Astrocyte of the hippocampus (primary cell): ENCODE measurements at places on chromosomes 3 and 15.

DNA sequence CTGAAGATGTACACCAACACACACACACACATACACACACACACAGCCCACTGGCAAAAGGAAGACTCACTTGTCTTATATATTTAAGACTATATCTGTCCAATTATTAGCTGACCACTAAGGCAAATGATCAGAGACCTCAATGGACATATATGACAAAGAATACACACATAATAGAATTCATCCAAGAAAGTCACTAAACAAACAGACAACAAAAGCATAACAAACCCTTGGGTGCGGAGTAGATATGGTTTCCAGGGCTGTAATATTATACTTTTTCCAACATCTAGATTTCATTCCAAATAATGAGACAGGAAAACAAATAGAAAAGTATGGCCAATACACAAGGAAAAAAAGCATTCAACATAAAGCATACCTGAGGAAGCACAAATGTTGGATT is 72.3 kb upstream of the PRICKLE2 start:
- no peak for DNase-seq

GRCh38 chr3:163468531-163469335 is 1609.6 kb downstream of the SI start:
- DNase-seq = no peak

GRCh38 chr3:154728285-154728684 is 298.3 kb upstream of the GPR149 start:
- no peak for DNase-seq

- no peak for DNase-seq
These were observed 189.4 kb downstream of the TJP1 start for GRCh38 chr15:29632671-29633406.

- no peak for DNase-seq
These were observed 2.2 kb downstream of the CAND2 start for GRCh38 chr3:12798559-12799179.

DNA sequence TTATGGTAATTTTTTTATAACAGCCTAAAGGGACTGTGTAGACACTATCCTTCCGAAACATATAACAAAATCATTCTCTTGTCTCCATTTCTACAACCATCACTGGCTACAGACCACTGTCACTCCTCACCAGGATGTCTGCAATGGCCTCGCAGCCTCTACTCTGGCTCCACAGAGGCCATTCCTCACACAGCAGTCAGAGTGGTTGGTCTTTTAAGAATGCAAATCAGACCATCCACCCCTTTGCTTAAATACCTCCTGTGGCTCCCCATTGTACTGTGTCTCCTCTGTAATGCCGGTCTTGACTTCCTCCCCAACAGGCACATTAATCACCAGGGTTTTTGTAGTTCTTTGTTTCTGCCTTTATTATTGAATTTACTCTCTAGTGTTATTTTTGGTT is 344.8 kb downstream of the ERC2 start:
- no peak for DNase-seq

- DNase-seq = peak; percentile 91
These were observed 127.9 kb downstream of the ST8SIA2 start for GRCh38 chr15:92521624-92522008.

- no peak for DNase-seq
These were observed 23.7 kb upstream of the SFMBT1 start for GRCh38 chr3:53069422-53070068.

DNA sequence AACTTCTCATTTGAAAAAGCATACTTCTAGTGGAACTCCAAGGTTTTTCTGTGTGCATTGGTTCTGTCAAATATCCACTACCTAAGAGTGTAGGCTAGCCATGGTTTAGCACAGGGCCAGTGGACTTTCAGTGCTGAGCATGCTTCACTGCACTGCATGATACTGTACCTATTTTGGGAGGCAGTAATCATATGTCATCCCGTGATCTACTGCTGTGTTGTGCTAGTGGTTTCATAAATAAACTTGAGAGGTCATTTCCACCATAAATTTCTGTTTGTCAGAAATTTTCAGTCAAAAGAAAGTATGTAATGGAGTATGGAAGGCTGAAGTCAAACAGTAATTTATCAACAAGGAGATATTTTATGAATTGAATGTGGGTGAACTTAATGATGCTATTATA is 203.6 kb downstream of the ROBO1 start:
- no peak for DNase-seq

DNA sequence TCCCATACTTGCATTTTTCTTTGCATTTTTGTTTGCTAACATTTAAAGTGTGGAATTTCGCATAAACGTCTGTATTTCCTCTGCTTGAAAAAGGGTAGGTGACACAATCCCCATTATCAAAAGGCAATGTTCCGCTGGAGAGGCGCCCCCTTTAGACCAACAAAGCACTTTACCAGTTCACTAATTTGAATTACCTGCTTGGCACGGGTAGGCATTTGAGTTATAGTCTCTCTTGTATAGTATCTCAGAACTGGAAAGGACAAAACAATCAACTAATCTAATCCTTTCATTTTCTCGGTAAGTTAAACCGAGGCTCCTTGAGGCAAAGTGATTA is 775 bp upstream of the CCDC39 start:
- peak; percentile 68 for DNase-seq

DNA sequence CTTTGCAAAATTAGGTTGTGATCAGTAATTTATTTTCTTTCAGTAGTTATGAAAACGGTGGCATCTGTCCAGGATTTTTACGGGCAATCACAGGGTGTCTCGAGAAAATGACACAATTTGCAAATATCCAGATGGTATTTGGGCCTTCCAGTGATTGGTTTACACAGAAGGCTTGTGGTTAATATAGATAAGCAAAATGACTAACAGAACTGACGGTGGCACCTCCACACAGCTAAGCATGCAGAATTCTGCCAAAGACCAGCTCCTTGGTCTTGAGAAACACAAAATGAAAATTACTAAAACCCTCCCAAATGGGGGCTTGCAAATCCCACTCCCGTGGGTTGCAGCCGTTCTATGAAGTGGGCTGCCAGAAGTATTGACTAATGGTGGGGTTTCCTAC is 5.5 kb downstream of the ARHGEF3 start:
- peak; percentile 64 for DNase-seq

DNA sequence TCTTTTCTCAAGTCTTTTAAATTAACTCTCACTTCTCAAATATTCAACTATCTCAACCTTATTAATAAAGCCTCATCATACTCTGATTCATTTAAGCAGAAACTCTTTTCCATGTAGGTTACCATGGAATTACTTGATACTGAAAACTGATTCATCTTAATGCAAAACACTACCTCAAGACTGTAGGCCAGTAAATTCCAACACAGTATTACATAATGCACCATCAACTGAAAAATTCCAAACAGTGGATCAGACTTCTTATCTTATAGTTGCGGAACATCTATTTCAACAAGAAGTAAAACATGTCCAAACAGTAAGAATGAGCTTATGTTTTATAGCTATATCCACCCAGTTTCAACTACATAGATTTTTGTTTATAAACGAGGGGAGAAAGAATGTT is 124.5 kb downstream of the PEAK1 start:
- DNase-seq = peak; percentile 16

- peak; percentile 49 for DNase-seq
These were observed 54.4 kb upstream of the THUMPD3 start for GRCh38 chr3:9308298-9308990.

GRCh38 chr3:51384055-51384725 is 901 bp upstream of the MANF start:
- DNase-seq = no peak

GRCh38 chr15:62858343-62858742 is 184.2 kb upstream of the TPM1 start:
- no peak for DNase-seq

DNA sequence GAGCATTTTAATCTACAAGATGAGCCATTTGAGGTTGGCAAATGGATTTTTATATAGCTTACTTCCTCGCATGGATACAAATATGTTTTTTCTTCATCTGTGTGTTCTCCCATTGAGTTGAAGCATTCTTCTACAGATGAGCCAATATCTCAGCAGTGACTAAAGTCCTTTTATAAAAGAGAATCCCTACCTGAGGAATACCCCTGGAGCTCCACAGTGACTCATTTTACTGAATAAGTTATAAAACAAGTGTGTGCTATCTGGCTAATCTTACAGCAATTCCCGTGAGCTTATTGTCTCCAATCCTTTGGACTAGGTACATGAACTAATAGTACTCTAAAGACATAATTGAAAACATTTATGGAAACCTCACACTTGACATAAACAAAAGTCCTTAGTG is 354.2 kb upstream of the BCHE start:
- no peak for DNase-seq

DNA sequence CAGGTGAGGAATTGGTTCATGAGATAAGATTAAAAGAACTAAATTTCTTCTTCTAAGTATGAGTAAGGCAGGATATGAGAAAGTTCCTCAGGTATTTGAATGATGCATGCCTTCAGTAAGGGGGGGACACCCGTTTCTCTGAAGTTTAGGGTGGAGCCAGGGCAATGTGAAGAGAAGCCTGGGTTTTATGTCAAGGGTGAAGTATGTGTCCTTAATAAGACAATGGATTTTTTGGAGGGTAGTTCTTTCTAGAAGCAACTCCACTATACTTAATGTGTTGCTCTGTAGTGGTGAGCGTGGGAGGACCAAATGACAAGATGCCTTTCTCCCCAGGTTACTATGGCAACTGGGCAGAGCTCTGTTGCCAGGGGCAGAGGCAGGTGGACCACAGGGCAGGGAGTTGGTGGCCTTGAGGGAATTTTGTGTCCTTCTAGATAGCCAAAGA is 44.0 kb downstream of the PHLDB2 start:
- DNase-seq = peak; percentile 68

GRCh38 chr3:25019506-25019905 is 408.6 kb upstream of the RARB start:
- DNase-seq = no peak

GRCh38 chr3:197353867-197354567 is 55.6 kb upstream of the DLG1 start:
- peak; percentile 86 for DNase-seq

DNA sequence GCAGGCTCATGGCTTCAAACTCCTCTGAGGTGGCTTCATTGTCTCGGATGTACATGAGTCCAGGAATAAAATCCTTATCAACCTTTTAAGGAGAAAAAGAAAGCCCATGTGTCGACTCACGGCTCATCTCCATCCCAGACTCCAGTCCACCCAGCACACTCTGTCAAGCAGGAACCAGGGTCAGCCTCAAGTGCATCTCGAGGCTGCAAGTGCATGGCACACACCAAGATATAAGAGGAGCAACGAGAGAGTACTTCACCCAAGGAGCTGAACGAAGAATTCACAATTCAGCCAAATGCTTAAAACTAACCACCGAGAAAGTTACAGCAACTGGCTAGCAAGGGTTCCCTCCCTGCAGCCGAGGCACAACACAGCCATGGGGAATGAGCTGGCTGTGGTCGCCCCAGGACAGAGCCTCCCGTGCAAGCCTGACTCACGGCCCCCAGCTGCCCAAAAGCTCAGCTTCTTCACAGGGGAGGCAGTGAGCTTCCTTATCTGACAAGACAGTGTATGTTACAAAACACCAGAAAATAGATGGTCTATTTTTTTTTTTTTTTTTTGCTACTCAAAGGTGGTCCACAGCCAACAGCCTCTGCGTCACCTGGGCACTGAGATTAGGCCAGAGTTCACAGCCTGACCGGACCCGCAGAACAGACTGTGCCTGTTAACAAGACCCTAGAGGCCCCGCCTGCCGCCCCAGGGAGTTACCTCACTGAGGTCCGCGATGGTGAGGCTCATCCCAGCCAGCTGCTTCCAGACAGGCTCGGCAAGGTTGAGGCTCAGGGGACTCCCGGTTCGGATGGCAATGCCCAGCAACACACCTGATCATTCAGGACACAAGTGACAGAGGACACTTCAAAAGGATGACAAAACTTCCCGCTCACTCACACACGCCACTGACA is 15.9 kb upstream of the OCA2 start:
- DNase-seq = peak; percentile 56

- no peak for DNase-seq
These were observed 708 bp upstream of the PTPN23 start for GRCh38 chr3:47380026-47380600.

DNA sequence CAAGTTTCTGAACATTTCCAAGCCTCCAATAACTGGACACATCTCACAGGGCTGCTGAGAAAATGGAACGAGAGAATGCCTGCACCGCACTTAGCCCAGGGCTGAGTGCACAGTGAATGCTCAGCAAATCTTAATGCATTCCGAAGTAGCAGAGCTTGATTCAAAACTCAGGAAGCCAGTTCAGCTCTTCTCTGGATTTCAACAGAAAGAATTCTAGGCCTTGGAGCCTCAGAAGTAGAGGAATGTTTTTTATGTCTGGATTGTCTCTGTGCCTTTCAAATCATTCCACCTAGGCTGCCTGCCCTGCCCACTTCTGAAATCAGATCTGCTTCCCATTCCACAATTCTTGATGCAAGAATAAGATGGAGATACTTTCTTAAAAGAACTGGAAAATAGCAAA is 9.6 kb upstream of the FOXP1 start:
- no peak for DNase-seq

DNA sequence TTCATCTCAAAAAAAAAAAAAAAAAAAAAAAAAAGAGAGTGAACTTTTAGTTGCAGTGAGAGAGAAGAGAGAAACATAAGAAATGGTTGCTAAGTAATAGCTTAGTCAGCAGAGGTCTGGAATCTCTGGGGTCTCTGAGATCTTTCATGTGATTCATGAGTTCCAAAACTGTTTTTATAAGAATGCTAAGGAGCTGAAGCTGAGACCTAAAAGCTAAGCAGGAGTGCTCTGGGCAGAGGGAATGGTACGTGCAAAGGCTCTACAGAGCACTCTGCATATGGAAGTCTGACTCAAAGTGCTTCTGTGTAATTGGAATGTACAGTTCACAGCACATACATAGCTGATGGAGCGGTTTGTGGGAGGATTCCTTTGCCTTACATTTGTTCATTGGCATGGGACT is 66.3 kb upstream of the LRIG1 start:
- DNase-seq = peak; percentile 71

DNA sequence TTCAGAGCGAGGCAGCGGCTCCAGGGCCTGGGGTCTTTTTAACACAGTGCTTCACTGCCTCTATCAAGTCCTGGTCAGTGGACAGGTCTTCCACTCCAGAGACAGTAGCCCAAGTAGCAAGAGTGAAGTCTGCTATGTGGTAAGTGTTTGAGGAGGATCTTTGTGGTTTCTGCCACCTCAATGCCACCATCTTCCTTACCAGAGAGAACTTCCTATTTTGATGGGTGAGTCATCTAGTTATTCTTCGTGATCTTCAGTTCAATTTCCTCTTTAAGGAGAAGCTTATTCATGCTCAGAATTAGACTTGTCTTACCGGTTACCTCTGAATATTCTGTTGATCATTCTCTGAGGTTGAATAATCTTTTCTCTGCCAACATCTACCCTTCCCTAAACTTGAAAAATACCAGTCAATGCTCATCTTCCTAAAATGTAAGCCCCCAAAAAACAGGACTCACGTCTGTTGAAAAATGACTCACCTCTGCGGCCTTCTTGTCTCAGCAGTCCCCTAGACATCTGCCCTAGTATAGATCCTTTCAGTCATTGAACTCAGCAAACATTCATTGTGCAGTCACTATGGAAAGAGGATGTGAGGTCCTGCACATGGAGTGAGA is 32.2 kb upstream of the BCL6 start:
- DNase-seq = no peak
